ENCODE measurements at places on chromosomes 2 and 18.

DNA sequence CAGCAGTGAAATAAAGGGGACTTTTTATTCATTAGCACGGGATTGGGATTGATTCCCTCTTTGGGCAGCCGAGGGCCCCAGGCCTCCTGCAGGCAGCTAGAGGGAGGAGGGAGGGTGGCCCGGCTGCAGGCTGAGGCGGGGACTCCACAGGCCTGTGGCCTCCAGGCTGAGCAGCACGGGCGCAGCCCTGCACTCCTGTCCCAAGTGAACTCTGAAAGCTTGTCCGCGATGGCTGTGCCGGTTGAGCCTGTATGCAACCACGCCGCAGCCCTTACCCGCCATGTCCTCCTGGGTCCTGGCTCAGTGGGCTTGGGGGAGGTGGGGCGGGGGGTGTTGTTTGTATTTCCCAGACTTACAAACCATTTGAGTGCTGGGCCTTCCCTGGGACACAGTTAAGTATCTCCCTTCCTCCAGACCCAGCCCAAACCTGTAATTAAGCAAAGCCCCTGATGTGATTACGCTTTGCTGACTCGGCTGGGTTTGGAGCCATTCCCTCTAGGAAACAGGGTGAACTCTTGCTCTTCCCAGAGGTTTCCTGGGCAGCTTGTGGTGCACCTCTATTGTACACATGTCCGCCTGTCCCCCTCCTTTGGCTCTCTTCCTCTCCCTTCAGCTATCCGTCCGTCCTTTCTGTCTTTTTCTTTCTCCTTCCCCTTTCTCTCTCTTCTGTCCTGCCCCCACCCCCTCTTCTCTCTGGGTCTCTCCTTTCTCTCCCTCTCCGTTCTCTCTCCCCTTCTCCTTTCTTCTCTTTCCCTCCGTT lies 5.3 kb downstream of the GLI2 start:
- no peak for DNase-seq

GRCh38 chr2:98212092-98213000 lies 125.4 kb downstream of the VWA3B start:
- no peak for DNase-seq

GRCh38 chr2:190181123-190181669 lies 118.7 kb upstream of the MSTN start:
- DNase-seq: no peak

GRCh38 chr2:219205165-219205538 lies 1.4 kb upstream of the ZFAND2B start:
- DNase-seq: no peak

DNA sequence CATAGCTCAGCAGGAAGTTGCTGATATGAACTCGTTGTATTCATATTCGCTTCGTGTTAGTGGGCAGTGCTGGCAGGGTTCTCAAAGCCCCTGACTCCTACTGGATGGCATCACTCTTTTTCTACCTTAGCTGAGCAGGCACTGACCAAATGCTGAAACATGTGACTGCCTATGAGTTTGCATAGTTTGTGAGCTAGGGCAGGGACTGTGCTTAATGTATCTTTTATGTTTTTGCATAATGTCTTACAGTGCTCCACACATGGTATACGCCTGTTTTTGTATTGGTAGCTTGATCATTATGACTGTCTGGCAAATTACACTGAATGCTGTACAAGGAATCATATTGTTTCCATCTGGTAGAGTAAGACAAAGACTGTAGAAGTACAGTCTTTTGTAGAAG lies 305.3 kb downstream of the PARD3B start:
- DNase-seq: no peak
